Foreskin fibroblast (primary cell): ENCODE measurements at places on chromosomes 16 and 17.

GRCh38 chr17:44198721-44199552, 747 bp downstream of the ATXN7L3 start:
- peak; percentile 37 for DNase-seq

GRCh38 chr16:85711982-85712587, 23.3 kb upstream of the GINS2 start:
- DNase-seq = no peak

DNA sequence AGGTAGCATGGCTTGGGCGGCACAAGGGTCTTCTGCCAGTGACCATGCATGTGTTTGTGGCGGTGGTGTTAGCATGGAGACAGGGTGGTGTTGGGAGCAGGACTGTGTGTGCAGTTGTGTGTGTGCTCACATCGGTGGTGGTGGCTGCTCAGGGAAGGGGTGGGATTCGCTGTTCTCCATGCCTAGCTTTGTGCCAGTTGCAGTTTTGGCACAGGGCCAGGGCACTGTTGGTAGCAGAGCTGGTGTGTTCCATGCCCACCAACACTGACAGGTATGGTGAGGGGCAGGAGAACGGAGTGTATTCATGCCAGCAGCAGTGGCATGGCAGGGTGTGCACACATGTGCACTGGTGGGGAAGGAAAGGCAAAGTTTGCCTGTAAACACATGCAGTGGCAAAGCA, 77.3 kb upstream of the TEKT1 start:
- DNase-seq = no peak

DNA sequence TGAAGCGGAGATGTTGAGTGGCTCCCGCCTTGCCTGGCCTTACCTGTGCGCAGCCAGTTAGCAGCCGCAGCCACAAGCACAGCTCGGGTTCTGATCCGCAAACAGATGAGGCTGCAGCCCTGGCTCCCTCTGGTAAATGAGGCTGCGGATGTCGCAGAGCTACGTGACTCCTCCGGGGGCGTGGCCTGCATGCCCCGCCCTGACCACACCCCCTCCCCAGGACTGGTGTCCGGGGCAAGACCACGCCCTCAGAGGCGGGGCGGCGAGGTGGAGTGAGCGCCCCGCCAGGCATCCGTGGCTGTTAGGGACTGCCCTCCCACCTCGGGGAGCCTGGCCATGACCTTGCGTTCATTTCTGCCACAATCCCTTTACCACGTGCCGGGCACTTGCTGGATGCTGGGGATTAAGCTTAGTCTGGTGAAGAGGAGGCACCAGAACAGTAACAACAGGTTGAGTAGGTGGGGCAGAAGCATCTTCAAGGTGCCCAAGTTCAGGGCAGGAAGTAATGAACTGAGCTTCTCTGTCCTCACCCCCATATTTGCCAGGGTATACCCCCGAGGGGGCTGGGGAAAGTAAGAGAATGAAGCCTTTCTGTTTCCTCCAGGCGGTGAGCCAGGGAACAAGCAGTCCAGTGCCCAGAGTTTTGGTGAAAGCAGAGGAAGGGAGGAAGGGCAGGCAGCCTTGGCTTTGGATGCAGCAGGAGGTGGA, at the start of gene ALDOC:
ALDOC (minus strand) TSS at position 138 of the 708 bp plus-strand sequence. CDS start 1,363 bp downstream, outside the sequence.
- peak; percentile 95 for DNase-seq
